ENCODE measurements at places on chromosomes 16 and 17. TPM values are rescaled to one million over a fixed set of nuclear protein-coding genes. Genes with fewer than 3 reads are reported as not detected.

TP53TG3D gene
- 0.49 TPM for total RNA-seq

CDH15 gene
- 0.32 TPM for total RNA-seq

CPNE7 gene
- total RNA-seq = 3.2 TPM

KCNAB3 gene
- total RNA-seq = 0.49 TPM

TBC1D3G gene
- not detected for total RNA-seq

DNAAF1 gene
- total RNA-seq = 0.49 TPM

PPL gene
- total RNA-seq = 40.3 TPM

TANGO6 gene
- 33.3 TPM for total RNA-seq
